Mammary epithelial cell (primary cell): ENCODE measurements at places on chromosomes 5 and 9. TPM values are rescaled to one million over a fixed set of nuclear protein-coding genes. Genes with fewer than 3 reads are reported as not detected.
A peak's percentile ranks its signal among the peaks of the same experiment; 100 is the strongest.

DNA sequence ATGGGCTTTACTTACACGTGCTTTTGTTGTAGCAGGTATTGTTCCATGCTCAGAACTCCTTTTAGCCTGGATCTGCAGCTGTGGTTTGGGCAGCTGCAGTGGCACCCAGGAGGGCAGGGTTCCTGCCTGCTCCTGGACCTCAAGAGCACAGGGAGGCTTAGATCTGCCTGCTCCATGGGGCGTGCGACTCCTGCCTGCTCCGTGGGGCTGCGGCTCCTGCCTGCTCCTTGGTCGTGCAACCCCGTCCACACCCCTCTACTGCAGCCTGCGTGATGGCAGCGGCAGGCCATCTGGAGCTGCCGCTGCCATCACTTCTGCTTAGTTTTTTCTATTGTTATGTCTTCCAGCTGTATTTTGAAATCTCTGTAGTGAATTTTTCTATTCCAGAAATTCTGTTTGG lies 11.7 kb upstream of the UGT3A2 start:
- no peak for DNase-seq

SLC24A2 gene
- total RNA-seq = not detected in 2 replicates

- no peak for DNase-seq
These were observed 106.6 kb upstream of the DPYSL3 start for GRCh38 chr5:147616421-147616820.

DNA sequence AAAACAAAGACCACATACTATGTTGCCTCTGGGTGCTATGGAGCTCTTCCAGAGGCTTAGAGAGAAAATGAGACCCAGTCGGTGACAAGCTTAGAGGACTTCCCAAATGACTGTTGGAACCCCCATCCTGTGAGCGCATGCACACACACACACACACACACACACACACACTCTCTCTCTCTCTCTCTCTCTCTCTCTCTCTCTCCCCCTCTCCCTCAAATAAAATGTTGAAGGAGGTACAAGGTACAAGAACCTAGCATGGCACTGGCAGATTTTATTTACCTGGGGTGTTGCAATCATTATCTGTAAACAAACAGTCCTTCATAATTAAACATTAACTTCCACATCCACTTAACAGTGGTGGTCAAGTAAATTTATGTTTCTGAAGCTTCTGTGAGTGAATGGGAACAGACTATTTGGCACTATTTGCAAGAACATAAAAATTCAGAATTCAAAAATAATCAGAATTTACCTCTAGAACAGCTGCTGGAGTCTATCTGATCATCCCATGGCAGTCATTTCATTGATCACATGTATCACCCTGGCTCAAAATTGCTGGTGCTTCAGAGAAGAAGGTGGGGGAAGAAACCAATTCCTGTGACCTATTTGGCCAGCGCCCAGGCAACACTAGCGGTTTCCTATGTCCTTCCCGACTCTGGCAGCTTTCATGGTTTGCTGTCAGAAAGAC lies 24.9 kb downstream of the TRPM3 start:
- no peak for DNase-seq

- DNase-seq = no peak
These were observed 27.5 kb downstream of the B4GALT1 start for GRCh38 chr9:33139421-33140228.

GRCh38 chr5:153584126-153584959 lies 93.9 kb downstream of the GRIA1 start:
- no peak for DNase-seq

- DNase-seq = no peak
These were observed 160.2 kb upstream of the CDH6 start for GRCh38 chr5:31033295-31033694.

DNA sequence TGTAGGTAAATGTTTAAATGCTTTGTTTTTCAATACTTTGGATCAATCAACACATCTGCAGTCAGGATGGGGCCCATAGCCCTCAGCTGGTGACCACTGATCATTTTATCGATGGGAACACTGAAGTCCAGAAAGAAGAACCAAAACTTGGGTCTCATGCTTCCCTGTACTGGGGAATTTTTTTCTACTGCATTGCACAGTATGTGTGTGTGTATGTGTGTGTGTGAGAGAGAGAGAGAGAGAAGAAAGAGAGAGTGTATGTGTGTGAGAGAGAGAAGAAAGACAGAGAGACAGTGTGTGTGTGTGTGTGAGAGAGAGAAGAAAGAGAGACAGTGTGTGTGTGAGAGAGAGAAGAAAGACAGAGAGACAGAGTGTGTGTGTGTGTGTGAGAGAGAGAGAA lies 202.9 kb upstream of the MSX2 start:
- DNase-seq = no peak

GRCh38 chr5:168059131-168059530 lies 232.3 kb upstream of the WWC1 start:
- DNase-seq = no peak

DNA sequence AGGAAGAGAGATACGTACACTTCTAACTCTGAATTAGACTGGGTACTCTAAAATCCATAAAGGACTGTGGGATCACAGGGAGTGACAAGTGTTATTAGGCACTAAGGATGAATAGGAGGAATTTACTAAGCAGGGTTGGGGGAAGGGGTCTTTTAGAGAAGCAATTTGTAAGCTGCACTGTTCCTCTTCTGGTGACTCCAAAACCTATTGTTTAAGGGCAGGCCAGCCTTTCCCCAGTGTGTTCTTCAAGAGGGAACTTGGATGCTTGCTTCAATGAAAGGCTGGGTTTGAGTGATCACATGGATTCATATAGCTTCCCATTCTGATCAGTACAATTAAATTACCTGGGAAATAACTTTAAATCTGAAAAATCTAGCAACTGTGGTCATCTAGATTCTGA lies 71.8 kb downstream of the STX17 start:
- DNase-seq = no peak

DNA sequence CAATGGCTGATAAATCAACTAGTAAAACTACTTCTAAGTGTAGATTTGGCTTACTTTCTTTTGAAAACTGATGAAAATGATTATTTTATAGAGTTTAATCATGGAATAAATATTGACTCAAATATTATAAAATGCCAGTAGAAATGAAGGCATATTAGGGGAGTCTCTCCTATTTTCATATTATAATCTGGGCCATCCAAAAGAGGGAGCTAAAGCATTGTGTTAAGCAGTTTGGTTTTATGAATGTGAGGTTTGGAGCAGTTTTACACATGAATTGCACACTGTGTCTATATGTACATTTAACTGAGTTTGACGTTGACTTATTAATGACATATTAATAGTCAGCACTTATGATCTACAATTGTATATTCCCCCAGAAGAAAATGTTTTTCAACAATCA lies 17.4 kb downstream of the CDH9 start:
- DNase-seq = peak; percentile 23

NRARP gene
- total RNA-seq = 0.67 and 1.2 TPM in 2 replicates

- no peak for DNase-seq
These were observed 57.2 kb upstream of the ZFAND5 start for GRCh38 chr9:72422214-72422613.

- no peak for DNase-seq
These were observed 55.7 kb downstream of the NXNL2 start for GRCh38 chr9:88590558-88591146.

DNA sequence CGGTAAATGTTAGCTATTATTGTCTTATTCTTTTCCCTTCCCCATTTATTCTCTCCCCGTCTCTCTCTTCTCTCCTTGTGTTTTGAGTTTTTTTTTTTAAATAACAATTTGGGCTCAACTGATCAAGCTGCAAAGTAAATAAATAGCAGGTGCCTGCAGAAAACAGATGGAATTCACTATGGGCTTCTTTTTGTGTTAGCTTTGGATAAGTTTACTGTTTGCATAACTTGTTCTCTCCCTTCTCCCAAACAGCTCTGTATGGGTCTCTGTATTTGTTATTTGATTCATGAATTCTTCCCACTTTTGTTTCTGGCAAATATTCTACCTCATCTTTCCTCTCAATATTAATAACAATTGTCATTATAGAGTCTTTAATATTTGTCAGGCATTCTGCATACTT lies 111.8 kb upstream of the ASTN2 start:
- DNase-seq = no peak

PCDHB15 gene
- 0.40 and 0.45 TPM in 2 replicates for total RNA-seq

FCN2 gene
- total RNA-seq = not detected

DNA sequence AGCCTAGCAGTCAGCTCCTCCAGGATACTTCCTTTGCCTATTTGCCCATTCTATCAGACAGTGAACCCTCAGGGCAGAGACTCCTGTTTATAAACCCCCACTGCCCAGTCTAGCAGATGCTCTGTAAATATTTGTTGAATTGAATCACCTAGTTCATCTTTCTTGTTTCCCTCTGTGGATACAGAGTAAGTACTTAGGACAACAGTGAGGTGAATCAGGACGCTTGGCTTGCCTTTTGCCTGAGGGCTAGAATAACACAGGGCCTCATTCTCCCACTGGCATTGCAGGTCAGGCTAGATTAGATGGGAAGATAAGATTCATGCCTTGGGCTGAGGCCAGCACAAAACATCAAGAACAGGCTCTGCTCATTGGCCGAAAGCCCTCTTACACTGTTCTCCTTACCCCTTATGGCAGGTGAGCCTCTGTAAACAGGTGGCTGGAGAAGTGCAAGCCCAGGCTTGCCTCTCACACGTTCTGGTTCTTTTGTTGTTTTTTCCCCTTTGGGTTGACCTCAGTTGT lies 22.2 kb downstream of the TNFSF8 start:
- DNase-seq = peak; percentile 98

GRCh38 chr9:135307300-135307699 lies 172.3 kb upstream of the PPP1R26 start:
- no peak for DNase-seq

DNA sequence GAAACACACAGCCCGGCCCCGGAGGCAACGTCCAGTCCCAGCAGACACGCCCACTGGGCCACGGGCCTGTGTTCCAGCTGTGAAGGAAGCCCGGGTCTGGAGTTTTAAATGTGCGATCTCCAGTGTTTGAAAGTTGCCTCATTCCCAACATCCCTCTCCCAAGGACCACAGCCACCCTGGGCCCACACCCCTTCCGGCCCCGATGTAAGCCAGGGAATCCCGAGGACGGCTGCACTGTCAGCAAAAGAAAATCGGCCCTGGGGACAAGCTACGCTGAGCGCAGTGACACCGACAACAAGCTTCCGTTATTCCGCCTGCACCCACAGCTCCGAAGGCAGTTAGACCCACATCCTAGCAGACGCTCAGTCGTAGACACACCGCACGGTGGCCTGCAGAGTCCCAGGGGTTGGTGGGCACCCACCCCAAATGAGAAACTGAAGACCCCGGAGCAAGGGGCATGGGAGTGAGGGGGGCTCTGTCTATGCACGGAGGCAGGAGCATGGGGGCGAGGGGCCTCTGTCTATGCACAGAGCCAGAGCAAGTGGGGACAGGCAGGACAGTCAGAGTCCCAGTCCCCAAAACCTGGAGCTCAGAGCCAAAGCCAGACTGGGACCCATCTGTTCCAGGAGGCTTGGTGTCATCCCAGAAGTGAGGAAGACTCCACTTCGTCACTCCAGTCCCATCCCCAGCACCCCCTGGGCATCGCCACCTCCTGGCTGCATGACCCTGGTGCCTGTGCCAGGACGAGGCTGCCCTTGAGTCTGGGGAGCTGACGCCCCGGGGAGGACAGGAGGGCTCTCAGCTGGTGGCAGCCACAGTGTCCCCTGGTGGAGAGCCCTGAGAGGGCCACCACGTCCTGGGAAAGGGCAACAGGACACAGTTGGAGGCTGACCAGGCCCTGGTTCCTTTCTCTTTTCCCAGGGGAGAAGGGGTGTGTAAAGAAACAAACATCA lies 23.4 kb downstream of the GLT6D1 start:
- DNase-seq = no peak

- DNase-seq = peak; percentile 91
These were observed 7.0 kb upstream of the IL12B start for GRCh38 chr5:159337016-159337955.

DNA sequence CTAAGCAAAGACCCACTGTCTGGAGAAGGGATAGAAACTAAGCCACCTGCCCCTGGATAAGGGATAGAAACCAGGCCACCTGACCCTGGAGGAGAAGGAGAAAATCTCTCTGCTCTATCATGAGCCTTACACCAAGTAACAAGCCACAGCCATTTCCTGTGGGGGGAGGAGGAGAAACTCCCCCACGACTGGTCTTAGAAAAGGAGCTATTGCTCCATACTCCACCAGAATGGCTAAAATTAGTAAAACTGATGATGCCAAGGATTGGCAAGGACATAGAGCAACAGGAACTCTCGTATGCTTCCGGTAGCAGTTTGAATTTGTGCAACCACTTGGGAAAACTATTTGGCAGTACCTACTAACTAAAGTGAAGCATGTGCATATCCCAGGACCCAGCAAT lies 70.8 kb downstream of the ACTL7B start:
- DNase-seq = peak; percentile 56

DNA sequence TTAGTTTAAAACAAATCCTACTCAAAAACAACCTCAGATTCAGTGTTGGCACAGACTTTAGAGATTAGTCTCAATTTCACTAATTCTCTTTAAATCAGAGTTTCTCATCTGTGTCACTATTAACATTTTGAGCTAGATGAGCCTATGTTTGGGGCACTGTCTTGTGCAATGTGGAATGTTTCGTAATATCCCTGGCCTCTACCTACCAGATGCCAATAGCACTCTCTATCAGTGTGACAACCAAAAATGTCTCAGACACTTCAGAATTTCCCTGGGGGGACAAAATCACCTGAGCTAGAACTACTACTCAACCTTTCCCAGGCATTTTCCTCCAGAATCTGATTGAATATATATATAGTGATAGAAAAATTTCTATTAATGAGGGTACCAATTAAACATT lies 465.2 kb upstream of the RGMB start:
- no peak for DNase-seq

- DNase-seq = peak; percentile 57
These were observed 154.1 kb downstream of the CARTPT start for GRCh38 chr5:71873191-71873591.

- DNase-seq = peak; percentile 2
These were observed 153.5 kb upstream of the TRPC7 start for GRCh38 chr5:136518814-136519213.

GRCh38 chr9:33506626-33507370 lies 17.3 kb upstream of the ANKRD18B start:
- DNase-seq = peak; percentile 99

DNA sequence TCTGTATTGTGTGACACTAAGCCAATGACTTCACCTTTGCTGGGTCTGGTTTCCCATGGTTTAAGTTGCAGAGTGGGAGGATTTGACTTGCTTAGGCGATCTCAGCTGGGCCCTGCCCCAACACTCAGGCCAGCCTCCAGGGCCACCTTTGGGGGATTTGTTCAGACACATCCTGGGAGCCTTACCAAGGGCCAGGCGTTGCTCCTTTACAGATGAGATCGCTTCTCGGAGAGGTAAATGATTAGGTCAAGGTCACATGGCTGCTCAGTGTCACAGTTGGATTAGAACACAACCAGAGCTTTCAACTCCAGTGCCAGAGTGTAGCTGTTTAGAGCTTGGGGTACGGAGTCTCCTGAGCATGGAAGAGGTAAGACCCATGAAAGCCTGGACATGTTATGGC lies 57.5 kb downstream of the COL27A1 start:
- no peak for DNase-seq

ZNF462 gene
- 28.0 TPM for total RNA-seq

GRCh38 chr5:8730194-8730593 lies 815.7 kb downstream of the SEMA5A start:
- DNase-seq = no peak

GRCh38 chr5:171858303-171858702 lies 72.7 kb downstream of the SMIM23 start:
- DNase-seq = no peak

SH2D3C gene
- 0.19 and 0.40 TPM in 2 replicates for total RNA-seq
